ENCODE measurements at places on chromosomes 1 and 21.

GRCh38 chr1:48190881-48191280 is 31.6 kb upstream of the SLC5A9 start:
- DNase-seq = no peak

- no peak for DNase-seq
Measured at GRCh38 chr1:180168786-180169639, 14.3 kb downstream of the QSOX1 start.

DNA sequence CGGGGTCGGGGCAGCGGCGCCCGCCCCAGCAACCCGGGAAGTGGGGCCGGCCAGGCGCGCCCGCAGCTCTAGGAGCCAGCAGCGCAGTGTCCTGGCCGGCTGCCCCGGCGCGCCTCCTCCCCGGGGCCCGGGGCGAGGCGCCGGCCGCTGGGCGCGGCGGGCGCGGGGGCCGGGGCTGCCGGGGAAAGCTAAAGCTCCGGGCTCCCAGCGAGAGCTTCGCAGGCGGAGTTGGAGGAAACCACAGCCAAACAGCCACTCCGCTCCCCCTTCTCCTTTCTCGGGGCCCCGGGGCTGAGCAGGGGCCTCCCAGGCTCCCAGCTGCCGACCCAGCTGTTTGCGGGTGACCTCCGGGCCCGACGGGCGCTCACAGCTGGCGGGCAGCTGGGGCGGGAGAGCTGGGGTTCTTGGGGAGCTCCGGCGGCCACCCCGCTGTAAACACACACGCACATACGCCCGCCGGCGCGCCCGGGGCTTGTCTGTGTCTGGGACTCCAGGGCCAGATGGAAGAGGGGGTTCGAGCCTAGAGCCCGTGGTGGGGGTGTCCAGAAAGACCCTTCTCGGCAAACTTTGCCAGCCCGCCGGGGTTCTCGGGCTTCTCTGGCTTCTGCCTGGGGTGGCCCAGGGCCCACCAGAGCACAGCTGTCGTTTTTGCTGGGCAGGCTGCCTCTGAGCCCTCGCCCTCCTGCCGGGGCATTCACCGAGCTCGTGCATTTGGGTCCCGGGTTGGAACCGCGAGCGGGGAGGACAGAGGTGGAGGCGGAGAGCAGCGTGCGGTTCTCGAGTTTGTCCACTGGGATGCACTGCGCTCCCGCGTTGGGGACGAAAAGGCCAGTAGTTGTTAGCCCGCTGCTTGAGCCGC is 1.5 kb downstream of the AJAP1 start:
- DNase-seq = no peak

DNA sequence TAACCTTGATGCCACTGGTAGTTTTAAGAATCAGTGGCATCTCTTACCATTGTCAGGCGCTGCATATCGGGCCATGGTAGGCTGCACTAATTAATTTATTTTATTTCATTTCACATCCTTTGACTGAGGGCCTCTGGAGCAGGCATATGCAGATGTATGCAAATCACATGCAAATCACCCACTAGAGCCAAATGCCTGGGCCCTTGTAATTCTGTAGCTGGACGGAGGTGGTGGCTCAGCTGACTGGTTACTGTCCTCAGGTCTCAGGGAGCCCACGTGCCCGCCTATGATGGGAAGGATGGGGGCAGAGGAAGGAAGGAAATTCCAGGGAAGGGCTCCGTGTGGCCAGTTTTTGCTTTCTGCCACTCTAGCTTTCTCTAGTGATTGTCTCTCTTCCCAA is 122.7 kb downstream of the IGSF21 start:
- no peak for DNase-seq

GRCh38 chr1:165144757-165145397 is 211.6 kb downstream of the LMX1A start:
- no peak for DNase-seq

DNA sequence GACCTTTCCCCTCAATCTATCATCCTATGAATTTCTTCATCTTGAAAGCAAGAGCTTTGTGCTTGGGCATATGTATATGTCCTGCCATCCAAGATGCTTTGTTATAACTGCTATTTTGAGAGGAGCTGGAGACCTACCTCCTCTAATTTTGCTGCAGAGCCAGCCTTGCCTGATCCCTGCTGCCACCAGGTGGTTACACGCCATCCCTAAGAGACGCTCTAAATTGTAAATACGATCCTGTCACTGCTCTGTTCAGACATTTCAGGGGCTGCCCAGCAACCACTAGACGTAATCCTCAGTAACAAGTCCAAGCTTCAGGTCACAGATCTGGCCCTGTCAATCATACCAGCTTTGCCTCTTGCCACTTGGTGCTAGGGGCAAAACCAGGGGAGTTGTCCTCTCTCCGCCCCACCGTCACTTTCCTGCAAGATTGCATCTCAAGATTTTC is 32.9 kb downstream of the GPA33 start:
- no peak for DNase-seq

- DNase-seq = no peak
Measured at GRCh38 chr1:53524428-53525375, 65.5 kb downstream of the DMRTB1 start.

GRCh38 chr1:14881775-14882672 is 271.5 kb upstream of the TMEM51 start:
- DNase-seq = no peak
